Activated naive CD4-positive, alpha-beta T cell treated with anti-CD3 and anti-CD28 coated beads, Interleukin-2, amount 50 U/mL, for 16 hours (primary cell): ENCODE measurements at places on chromosomes 3 and 15.

- no peak for DNase-seq
These were observed 62.8 kb downstream of the POLR2M start for GRCh38 chr15:57769266-57769665.

- DNase-seq: no peak
These were observed 88.7 kb upstream of the C15orf39 start for GRCh38 chr15:75112848-75113492.

DNA sequence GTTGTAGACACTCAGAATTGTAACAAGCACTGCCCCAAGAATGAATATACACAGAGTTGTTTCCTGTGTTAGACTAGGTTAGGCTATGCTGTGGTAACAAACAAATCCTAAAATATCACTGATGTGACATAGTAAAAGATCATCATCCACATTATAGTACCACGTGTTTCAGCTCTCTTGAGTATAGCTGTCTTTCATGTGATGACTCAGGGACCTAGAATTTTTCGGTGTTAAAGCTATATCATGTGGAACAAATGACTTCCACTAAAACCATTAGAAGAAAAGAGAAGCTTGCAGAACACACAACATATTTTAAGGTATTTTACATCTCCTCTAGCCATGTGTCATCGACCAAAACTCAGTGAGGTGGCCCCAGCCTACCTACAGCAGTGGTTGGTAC, 307.9 kb upstream of the RBMS3 start:
- DNase-seq: no peak

DNA sequence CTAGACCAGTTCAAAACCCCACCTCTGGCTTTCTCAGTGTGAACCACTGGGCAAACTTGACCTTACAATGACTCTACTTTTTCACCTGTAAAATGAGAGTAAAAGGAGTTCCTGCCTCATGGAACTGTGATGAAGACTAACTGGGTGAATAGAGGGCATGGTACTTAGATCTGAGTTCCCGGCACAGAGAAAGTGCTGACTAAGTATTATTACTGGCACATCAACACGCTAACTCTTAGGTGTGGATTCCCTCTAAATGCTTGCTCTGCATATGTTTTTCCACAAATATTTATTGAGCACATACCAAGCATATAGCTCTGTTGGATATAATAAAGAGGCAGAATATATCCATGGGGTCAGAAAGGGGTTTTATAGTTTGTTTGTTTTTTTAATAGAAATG, 437.8 kb downstream of the MAGI1 start:
- DNase-seq: no peak

GRCh38 chr3:15646851-15647511, 45.4 kb downstream of the BTD start:
- no peak for DNase-seq
